Neural progenitor cell (in vitro differentiated cells): ENCODE measurements at places on chromosomes 6 and 20.
A peak's percentile ranks its signal among the peaks of the same experiment; 100 is the strongest.

GRCh38 chr6:35401514-35401913 lies 50.6 kb upstream of the FANCE start:
- DNase-seq, result no peak

DNA sequence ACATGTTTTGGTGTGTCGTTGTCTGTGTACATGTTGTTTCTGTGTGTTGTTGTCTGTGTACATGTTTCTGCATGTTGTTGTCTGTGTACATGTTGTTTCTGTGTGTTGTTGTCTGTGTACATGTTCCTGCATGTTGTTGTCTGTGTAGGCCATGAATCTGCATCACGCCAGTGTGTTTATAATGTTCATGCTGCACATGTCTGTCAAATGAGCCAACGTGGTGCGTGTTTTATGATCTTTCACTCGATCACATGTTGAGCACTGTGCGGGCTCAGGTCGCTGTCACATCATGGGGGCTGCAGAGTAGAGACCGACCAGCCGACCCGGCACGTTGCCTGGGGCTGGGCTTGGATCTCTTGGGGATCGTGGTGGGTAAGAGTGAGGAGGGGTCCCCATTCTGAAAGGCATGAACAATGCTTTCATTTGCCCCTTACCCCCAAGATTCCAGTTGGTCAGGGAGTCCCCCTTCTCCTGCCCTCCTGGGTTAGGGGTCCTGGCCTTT lies 26.5 kb upstream of the SLCO4A1 start:
- no peak for DNase-seq

DNA sequence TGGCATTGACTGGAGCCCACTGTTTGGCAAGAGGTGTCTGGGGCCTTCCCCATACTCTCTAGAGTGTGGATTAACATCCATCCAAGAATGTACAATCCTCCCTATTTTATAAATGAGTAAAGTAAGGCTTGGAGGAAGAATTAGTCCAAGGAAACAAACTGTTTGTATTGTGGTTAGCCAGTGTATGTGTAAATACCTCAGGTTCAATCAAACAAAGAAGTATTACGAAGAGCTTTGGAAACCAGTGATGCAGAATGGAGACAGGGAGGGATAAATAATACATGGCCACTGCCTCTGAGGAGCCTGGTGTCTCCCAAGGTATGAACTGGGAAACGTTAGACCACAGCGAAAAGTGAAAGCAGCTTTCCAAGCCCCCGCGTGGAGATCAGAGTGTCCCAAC lies 226.6 kb upstream of the RIN2 start:
- DNase-seq, result no peak

DNA sequence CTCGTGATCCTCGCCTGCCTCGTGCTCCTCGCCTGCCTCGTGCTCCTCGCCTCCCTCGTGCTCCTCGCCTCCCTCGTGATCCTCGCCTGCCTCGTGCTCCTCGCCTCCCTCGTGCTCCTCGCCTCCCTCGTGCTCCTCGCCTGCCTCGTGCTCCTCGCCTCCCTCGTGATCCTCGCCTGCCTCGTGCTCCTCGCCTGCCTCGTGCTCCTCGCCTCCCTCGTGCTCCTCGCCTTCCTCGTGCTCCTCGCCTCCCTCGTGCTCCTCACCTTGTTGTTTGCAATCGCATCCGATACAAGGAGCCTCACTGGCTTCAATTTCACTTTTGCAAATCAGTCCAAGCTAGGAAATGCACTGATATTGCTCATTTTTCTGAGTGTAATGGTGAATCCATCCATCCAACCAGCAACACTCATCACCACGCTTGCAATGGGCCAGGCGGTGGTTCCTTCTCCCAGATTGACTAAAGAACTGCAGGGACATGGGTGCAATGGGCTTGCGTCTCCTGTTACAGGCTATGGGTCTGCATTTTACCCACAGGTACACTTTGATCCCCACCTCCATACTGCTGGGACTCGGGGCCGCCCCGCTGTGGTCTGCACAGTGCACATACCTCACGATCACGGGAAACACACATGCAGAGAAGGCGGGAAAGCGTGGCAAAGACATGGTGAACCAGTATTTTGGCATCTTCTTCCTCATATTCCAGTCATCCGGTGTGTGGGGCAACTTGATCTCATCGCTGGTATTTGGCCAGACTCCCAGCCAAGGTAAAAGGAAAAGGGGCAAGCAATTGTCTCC lies 4.6 kb downstream of the UNC93A start:
- no peak for DNase-seq

GRCh38 chr20:20780127-20780824 lies 67.8 kb upstream of the RALGAPA2 start:
- DNase-seq, result no peak

DNA sequence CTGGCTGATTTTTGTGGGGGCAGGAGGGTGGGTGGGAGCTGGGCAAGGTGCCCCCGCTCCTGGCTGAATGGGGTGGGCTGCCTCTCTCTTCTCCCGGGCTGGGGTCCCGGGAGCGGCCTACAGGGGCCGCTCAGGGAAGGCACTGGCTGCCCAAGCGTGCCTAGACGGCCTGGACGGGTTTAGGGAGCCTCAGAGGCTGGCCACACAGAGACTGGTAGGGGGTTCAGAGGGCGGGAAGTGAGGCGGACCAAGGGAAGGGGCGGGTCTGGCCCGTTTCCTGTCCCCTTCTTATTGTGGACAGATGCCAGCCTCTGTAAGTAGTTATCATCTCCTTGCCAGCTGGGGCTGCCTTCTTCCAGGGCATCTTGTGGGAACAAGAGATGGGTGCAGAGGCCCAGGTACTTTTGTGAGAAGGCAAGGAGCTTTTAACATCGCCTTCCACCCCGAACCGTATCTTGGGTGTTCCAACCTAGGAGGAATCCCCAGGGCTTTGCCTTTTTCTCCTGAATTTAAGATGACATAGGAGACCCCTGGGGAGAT lies 437 bp downstream of the CD40 start:
- DNase-seq, result peak; percentile 75

GRCh38 chr6:144033816-144034735 lies 26.0 kb upstream of the PLAGL1 start:
- peak; percentile 8 for DNase-seq

DNA sequence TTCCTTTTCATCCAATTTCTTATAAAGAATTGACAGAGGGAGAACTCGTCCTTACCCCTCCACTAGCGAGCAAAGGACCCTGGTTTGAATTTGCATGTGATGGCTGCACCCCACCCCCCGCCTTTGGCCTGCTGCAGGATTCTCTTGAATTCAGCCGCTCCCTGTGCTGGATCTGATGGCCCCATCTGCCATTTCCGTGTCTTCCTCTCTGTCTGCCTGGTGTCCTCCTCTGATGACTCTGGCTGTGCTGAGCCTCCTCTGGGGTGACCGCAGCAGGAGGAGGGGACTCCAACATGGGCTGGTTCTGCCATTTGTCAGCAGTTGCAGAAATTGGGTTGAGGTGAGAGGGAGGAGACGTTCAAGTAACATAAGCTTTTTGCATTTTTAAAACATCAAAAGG lies 188.8 kb downstream of the DLL1 start:
- no peak for DNase-seq

DNA sequence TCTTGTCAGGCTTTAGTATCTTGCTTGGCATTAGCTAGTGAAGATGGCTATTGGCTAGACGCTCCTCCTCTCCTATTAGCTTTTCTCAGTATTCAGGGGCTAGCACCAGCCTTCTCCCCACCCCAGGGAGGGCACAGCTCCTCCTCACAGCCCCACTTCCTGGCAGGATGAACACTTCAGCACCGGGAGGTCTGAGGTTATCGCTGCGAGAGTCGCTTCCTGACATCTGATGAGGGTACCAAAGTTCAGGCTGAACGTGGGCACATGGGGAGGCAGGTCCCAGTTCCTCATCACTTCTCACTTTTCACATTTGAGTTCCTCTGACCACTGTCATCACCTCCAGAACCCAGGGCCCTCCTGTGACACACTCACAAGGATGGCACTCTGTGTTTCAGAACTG lies 66.6 kb downstream of the LAMA4 start:
- DNase-seq, result no peak

DNA sequence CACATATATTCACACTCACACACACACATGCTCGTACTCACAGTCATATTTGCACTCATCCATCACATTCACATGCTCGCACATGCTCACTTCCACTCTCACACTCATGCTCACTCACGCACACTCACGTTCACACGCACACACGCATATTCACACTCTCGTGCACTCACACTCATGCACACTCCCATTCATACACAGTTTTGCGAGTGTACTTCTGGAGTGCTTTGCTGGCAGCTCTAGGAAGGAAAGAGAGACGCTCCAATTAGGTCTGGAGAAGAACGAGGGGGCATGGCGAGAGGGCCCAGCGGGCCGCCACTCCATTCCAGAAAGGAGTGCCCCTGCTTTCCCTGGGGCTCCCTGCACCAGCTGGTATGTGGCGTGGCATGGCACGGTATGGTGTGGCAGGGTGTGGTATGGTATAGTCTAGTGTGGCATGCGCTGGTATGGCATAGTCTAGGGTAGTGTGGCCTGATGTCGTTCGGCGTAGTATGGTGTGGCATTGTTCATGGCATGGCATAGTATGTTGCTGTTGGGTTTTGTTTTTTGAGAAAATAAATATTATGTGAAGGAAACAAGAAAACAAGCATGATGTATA lies 216.8 kb upstream of the CDYL start:
- DNase-seq, result no peak

GRCh38 chr6:65123521-65123920 lies 583.5 kb downstream of the EYS start:
- DNase-seq, result no peak

DNA sequence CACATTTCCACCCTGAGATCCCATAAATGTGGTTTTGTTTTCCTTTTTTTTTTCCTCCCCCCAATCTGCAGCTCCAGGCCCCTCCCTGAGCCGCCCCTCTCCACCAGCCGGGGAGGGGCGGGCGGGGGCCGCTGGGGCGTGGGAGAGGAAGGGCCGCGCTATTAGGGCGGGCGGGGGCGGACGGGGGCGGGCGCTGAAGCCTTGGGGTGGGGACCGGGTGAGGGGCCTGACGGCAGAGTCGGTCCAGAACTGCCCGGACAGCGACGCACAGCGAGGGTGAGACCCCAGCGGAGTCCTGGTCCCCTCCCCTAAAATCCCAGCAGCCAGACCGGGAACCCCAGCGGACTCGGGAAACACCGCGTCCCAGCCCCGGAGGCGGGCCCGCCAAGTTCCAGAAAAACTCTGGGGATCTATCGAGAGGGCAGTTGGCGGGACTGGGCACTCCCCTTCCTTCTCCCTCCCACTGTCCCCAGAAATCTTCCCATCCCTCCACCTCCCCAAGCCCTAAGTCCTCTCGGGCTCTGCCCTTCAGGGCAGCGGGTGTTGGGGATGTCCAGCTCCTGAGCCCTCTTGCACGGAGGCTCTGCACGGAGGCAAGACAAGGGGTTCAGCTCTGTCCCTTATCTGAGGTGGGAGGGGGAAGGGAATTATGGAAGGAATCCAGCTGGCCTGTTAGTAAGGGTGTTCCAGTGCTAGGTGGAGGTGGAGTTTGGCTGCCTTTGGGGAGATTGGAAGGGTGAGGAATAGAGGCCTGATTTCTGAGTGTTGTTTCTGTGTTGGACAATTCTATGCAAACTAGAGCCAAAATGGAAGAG lies at the start of gene PRICKLE4:
Gene PRICKLE4 (plus strand): TSS at position 232 of the 815 bp plus-strand sequence. CDS start 2,692 bp downstream, outside the sequence.
- DNase-seq, result peak; percentile 69

DNA sequence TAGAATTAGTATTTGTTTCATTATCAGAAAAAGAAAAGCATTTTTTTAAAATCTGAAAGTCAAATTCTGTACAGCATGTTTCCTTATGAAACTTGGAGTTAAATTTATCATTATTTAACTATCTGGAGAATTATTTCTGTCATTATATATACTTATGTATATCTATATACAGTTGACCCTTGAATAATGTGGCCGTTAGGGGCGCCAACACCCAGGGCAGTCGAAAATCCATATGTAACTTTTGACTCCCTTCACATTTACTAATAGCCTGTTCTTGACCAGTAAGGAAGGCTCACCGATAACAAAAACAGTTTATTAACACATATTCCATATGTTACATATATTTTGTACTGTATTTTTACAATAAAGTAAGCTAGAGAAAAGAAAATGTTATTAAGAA lies 341.2 kb downstream of the ADGRB3 start:
- DNase-seq, result no peak

DNA sequence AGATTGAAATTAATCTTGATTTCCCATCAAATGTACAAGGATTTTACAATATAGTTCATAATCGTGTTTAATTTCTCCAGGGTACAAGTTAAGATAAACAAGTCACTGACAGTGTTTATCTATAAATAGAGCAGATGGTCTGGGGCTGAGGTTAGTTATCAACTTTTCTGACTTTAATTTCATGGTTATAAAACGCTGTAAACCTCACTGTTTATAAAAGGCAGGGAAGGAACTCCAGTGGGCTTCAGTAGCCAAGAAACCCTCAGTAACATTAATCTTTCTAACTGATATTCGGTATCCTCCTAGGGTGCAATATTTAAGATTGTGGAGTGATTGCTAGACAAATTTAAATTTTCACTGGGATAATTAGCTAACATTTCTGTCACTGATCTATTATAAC lies 68.6 kb downstream of the GFRAL start:
- no peak for DNase-seq

DNA sequence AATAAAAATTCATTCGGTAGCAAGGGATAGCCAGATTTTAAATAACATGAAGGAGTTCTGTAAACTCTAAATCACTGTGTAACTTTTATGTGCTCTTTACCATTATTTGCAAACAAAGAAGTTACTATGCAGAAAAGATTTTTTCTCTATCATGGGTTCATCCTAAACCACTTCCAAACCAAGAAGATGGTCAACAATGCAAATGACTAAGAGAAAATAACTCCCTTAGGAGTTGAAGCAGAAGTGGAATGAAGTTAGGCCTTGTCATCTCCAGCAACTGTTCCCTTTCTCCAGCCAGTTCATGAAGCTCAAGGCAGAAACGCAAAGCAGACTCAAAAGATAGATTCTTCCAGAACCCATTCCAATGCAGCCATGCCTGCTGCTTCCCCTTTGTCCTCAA lies 66.0 kb downstream of the MBOAT1 start:
- DNase-seq, result no peak

DNA sequence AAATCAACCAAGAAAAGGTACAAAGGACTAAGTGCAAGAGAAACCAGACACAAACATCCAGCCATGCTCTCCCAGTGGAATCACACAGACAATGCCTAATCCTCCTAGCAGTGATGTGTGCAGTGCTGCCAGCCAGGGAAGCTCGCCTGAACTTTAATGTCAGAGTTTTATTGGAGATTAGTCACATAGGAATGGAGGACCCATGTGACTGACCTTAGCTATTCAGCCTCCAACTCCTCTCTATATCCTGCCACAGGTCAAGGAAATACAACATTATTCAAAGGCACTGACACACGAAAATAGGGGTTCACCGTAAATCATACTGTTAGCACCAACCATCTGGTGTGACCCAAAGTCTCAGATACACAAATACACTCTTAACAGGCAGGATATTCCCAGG lies 684.6 kb downstream of the DOK5 start:
- DNase-seq, result peak; percentile 11

GRCh38 chr6:6793388-6794250 lies 205.1 kb downstream of the LY86 start:
- DNase-seq, result no peak

GRCh38 chr6:38701551-38701950 lies 1.4 kb downstream of the GLO1 start:
- no peak for DNase-seq

- no peak for DNase-seq
Measured at GRCh38 chr20:41783423-41784208, 165.4 kb upstream of the CHD6 start.

- peak; percentile 16 for DNase-seq
Measured at GRCh38 chr20:22402550-22402949, 181.8 kb downstream of the FOXA2 start.
